ENCODE measurements at places on chromosomes 11 and 22.

GRCh38 chr11:129704831-129705230 is 110.8 kb upstream of the TMEM45B start:
- DNase-seq, result no peak

GRCh38 chr11:65786786-65787636 is at the start of gene OVOL1:
Gene OVOL1 (plus strand): TSS chr11:65787063. CDS start chr11:65787374, 311 bp downstream.
- no peak for DNase-seq

DNA sequence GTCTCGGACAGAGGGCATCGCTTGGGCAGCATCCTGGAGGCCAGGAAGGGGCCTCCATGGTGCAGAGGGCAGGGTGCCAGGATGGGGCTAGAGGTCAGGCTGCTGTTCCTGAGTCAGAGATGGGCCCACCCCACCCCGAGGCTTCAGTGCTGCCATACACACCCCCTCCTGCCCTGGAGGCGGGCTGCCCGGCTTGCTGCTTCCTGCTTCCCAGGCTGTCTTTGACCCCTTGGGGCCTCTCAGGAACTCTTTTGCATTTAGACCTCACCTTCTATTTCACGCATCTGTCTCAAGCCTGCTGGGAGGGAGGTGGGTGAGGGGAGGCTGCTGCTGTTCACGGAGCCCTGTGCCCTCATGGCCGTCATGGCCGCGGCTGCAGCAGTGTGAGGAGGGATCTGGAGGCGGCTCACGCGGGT is 6.6 kb upstream of the GRAMD4 start:
- DNase-seq, result peak; percentile 72

DNA sequence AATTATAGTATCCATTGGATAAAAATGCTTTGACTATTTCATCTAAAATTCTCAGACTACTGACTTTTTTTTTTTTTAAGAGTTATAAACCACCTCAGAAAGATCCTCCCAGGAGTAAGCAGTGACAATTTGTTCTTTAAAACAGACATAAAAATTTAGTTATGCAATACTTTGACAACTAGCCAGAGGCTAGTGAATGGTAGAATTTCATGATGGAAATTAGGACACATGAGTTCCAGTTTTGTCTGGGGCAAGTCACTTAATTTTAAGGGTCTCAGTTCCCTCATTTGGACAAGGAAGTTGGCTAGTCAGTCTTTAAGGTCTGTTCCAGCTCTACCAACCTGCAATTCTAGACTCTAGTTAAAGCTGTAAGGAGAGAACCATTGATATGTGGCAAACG is 2.9 kb downstream of the IL18 start:
- no peak for DNase-seq

GRCh38 chr11:112128483-112129121 is 35.3 kb downstream of the IL18 start:
- peak; percentile 21 for DNase-seq

DNA sequence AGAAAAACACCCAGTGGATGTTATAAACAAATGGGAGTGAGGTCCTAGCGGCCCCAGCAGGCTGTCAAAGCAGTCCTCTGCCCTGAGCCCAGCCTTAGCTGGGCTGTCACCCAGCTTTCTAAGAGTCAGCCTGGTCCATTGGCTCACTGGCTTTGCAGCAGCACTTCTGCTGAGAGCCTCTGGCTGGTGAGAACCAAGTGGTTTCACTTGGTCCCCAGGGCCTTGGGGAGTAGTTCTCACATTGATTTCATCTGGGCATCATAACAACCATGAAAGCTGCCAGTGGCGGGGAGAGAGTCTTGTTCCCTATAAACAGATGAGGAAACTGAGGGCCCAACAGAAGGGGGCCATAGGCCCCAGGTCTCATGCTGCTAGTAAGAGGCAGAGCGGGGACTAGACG is 11.4 kb downstream of the SEC14L6 start:
- DNase-seq, result no peak

- DNase-seq, result no peak
Observed at GRCh38 chr22:43449831-43450225, 38.0 kb downstream of the MPPED1 start.

DNA sequence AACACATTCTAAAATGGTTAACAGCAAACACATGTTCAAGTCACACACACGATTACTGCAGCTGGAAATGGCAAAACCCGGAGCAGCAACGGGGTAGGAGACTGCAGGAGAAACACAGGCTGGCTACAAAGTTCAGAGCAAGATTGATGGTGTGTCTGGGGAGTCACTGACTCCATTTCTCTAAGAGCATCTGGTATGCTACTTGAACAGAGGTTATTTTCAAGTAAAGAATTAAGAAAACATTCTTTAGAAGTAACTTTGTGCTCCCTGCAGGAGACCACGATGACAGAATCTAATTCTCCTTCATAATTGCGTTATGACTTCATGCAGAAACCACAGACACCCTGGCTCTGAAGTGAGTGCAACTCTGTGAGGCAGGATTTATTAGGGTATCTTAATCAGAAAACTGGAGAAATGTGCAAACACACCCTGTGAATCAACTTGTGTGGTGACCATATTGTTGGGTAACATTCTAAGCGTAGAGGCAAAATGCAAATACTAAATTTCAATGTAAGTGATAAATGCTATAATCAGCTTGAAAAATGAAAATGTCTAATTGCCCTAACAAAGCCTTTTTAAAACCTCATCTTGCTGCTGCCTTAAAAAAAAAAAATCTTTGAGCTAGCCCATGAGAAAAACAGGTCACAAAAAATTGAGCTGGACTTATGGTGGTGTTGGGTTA is 303.0 kb downstream of the CADM1 start:
- DNase-seq, result no peak
